SJSA1 (cell line): ENCODE measurements at places on chromosomes 2 and 18. TPM values are rescaled to one million over a fixed set of nuclear protein-coding genes. Genes with fewer than 3 reads are reported as not detected.

DNA sequence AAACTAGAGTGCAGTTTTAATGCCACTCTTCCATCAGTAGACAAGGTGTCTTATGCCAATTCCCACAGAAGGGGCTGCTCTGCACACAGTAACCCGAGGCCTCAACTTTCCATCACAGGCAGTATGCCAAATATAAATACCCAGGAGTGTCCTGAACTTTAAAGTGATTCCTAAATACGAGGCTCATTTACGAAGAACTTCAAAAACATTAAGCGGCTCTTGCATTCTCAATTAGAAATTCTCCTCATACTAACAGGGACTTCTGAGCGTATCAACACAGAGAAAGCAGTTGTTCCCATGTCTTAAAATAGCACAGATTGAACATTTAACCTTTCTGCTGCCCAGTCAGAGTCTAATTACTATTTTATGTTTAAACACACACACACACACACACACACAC is 638.6 kb downstream of the ERBB4 start:
- no peak for DNase-seq

DNA sequence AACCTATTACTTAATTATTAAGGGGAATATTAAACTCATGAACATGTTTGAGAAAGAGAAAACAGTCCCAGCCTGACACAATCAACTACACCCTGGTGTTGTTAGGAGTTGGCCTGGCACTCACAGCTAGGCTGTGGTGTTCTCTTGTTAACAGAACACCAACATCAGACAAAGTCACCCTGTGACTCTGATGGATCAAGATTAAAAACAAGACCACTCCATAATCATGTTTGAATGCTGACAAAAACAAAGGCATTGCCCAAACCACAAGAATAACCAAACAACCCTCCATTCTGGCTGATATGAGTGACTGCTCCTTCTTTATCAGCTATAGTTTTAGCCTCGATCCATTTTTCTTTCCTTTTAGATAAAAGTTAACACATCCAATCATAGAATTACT is 3.0 kb downstream of the BOLL start:
- no peak for DNase-seq

GAL3ST2 gene
- not detected in 2 replicates for total RNA-seq

UGT1A8 gene
- total RNA-seq: not detected in 2 replicates

ALK gene
- total RNA-seq: not detected in 2 replicates
